ENCODE measurements at places on chromosomes 5 and 9.

GRCh38 chr5:38837416-38837815 is 8.4 kb upstream of the OSMR start:
- no peak for DNase-seq

DNA sequence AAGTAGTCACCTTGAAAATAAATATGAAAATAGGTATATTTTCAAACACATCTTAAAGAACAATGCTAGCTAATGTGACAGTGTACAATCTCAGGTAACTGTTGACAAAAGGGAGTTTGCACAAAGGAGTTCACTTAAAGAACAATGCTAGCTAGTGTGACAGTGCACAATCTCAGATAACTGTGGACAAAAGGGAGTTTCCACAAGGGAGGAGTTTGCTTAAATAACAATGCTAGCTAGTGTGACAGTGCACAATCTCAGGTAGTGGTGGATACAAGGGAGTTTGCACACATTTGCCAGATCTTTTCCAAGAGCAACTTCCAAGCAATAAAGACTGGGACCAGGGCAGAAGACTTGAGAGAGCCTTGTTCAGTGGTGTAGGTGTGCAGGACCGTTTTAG is 442.9 kb upstream of the FTMT start:
- no peak for DNase-seq

- DNase-seq, result no peak
Measured at GRCh38 chr5:114311968-114312367, 49.9 kb upstream of the KCNN2 start.

- no peak for DNase-seq
Measured at GRCh38 chr9:129849901-129850300, 14.6 kb downstream of the USP20 start.

DNA sequence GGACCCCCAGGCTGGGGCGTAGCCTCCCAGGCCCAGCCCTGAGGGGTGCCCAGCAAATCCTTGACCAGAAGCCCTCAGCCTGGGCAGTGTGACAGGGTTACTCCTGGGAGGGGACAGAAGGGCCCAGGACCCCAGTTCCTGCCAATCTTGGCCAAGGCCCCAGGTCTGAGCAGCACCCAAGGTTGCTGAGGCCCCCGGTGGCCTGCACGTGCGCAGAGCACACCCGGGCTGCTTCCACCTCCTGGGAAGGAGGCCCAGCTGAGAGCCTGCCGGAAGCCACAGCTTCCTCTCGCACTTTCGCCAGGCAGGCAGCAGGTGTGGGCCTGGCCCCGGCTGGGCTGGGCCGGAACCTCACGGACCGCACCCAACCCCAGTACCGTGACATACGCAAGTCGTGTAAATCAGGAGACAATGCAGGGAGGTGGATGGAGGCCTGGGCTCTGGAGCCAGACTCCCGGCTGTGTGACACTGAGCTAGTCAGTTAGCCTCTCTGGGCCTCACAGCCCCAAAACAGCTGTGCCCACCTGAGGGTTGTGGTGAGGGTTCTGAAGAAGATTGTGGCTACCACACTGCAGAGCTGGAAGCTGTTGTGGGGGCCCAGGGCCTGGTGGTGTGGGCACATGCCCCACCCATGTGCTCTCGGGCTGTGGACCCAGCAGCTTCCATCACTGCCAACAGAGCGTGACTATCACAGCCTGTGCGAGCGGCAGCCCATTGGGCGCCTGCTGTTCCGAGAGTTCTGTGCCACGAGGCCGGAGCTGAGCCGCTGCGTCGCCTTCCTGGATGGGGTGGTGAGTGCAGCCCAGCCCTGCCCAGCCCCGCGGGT is 5.1 kb downstream of the GRK6 start:
- no peak for DNase-seq

DNA sequence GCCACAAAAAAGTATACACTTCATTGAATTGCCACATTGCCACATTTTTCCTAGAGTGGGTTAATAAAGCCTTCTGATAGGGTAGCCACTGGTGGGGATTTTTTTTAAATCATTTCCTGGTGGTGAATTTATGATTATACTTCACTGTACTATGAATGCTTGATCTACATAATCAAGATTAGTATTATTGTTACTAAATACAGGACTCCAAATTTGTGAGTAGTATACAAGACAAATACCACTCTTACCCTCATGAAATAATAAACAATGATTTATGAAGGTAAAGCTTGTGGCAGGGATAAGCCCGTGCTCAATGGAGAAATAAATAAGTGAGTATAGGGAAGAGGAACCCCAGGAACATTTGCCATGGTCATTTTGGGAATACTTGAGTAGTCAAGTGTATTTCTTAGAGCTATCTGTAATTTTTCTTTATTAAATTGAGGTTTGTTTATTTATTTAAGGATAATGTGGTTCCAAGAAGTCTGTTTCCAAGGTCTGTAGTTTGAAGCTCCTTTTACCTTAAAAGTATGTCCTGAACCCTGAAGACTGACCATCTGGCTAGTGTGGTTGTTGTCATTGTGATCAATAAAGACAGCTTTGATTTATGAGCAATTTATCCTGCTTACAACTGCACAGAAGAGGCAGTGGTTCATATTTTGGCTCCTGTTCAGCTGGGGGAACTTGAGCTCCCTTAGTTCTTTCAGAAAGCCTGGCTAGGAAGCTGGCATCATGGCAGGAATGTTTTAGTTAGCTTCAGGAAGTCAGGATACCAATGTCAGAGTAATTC is 118.6 kb downstream of the ZSWIM6 start:
- DNase-seq, result peak; percentile 55

DNA sequence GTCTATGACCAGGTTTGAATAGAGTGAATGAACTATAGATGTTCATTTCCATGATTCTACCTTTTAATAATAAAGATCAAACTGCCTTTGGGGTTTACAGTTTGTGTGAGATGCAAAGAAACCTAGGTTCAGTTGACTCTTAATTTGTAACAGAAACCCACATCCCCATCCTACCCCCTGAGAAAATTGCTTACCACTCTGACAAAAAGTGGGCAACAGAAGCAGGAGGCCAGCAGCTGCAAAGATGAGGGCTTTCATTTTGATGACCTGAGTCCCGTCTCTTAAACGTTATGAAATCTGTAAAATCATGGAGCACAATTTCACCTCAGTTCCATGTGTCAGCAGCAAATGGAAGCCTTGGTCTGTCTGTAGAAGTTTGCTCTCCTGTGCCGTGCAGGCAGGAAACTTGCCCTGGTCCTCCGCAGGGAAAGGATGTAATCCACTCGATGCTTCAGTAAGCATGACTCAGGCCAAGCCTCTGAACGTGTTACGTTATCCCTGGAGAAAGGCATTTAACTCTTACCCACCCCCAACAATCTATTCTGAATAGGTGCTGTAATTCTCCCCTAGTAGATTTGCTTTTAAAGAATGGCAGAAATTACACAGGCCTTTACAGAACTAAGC is at the start of gene F2RL2:
Gene F2RL2, minus strand, starts transcription at position 431 of the 624 bp plus-strand sequence. Its CDS starts 173 bp downstream, at position 258.
- DNase-seq, result peak; percentile 70

DNA sequence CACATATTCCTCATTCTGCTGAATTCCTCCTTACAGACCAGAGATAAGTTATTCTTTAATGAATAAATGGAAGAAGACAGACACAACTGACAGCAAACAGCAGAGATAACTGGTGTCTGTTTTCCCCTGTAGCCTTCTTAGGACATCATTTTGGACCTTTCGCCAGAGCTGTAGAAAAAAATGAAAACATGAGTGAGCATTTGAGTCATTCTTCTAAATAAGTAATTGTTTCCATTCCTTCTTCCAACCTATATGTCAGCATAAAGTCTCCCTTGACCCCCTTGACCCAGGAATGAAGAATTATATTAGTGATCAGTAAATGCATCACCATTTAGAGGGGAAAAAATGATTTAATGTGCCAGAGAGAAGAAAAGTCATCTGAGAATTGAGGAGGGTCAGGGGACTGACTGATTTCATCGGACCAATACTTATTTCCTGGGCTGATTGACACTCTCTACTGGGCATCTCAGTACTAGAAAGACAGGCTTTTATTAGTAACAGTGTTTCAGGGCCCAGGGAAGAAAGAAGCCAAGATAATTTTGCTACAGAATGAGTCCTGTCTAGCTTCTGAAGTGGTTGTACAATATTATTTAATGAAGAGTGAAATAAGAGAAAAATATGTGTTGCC is 597.0 kb downstream of the PSAT1 start:
- no peak for DNase-seq

- no peak for DNase-seq
Measured at GRCh38 chr5:27682600-27682999, 644.2 kb upstream of the CDH9 start.

- DNase-seq, result no peak
Measured at GRCh38 chr5:116834796-116835515, 260.3 kb upstream of the SEMA6A start.

DNA sequence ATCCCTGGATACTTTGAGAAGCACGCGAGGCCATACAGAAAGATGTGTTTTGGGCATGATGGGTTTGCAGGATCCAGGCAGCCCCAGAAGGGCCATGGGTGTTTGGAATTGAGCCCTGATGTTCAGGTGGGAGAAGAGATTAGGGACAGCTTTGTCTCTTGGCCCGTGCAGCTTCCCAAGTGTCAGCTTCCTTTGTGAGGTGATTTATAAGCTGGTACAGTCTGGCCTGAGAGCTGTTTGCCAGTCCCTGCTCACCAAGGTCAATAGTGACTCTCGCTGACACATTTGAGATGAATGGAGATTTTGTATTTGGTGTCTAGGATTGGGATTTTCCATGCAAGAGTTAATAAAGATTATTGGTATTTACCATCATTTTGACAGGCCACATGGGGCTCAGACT is 165.9 kb downstream of the ICE1 start:
- DNase-seq, result no peak

GRCh38 chr9:9892217-9892616 is 720.6 kb downstream of the PTPRD start:
- DNase-seq, result no peak
